ENCODE measurements at places on chromosomes 1 and 21.

- DNase-seq = no peak
Observed at GRCh38 chr1:164589961-164590507, 31.1 kb downstream of the PBX1 start.

DNA sequence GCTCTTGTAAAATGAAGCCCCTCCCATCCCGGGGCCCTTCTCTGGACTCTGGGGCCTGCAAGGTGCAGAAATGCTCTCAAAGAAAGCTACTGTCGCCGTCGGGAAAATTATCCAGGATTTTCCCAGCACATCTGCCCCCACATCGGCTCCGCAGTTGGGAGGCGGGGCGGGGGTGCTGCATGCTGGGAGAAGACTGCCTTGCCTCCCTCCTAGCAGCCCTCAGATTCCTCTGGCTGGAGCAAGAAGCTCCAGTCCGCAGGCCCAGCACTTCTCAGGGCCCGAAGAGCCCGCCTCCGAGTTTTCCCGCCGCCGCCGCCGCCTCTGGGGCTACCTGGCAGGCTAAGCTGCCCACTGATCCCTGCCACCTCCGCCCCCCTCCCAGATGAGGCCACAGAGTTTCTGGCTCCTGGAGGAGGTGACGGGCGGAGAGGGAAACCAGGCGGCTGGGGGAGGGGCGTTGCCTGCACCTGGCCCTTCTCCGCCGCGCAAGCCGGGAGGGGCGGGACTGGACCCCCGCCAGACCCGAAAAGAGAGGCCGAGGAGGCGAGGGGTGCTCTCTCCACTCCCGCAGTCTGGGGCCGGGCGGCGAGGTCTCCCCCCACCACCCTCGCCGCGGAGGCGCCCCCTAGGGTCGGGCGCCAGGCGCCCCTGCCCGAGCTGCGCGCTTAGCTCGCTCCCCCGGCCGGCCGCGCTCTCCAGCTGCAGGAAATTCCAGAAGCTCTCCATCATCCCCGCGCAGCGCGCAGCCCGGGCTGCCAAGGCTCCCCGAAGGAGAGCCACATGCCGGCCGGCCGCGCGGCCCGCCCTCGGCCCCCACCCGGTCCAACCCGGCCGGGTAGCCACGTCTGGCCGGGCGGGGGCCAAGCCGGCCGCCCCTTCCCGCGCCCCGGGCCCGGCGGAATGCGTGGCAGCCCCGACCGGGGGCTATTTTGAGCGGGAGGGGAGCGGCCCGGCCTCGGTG is 28.8 kb downstream of the AHDC1 start:
- no peak for DNase-seq

DNA sequence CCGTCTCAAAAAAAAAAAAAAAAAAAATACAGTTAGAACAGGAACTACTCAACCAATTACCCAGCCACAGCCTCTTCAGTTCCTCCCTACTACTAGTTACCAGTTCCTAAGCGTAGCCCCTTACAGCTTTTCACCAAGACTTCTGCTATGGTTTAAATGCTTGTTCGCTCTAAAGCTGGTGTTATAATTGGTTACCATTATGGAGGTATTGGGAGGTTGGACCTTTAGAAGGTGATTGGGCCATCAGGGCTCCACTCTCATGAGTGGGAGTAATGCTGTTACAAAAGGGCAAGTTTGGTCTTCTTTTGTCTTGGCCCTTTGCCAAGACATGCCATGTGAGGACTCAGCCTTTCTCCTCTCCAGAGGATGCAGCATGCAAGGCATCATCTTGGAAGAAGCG is 3.0 kb upstream of the SMPDL3B start:
- no peak for DNase-seq

DNA sequence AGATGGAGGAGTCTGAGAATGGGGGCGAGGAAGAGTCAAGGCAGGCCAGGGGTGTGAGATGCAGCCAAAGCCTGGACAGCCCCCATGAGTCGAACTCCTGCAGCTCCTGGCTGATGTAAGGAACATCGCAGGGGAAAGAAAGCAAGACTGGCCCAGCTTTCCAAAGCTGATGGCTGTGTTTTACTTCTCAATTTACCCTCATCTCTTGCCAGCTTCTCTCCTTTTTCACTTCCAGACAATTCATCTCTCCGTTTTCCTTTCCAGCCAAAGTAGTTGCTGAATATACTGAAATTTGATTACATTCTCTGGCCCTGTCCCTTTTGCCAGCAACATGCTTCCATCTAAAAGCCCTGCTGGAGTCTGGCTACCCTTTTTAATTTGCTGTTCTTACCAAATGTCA is 40.0 kb upstream of the UBE2U start:
- DNase-seq = no peak

DNA sequence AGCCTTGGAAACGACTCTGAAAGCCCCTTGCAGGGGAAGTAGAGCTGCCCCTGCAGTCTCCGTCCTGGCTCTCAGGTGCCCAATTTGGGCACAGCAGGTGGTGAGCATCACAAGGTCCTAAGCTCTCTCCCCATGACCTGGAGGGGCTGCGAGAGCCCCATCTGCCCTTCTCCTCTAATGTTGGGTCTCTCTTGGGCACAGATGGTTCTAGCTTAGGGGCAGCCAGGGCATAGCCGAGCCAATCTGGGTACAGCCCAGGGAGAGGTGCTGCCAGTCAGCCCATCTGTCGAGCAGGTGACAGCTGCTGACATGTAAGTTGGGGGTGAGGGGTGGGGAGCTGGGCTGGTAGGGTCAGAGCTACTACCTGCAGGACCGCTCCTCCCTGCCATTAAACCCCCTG is 50.7 kb downstream of the SYT2 start:
- no peak for DNase-seq

DNA sequence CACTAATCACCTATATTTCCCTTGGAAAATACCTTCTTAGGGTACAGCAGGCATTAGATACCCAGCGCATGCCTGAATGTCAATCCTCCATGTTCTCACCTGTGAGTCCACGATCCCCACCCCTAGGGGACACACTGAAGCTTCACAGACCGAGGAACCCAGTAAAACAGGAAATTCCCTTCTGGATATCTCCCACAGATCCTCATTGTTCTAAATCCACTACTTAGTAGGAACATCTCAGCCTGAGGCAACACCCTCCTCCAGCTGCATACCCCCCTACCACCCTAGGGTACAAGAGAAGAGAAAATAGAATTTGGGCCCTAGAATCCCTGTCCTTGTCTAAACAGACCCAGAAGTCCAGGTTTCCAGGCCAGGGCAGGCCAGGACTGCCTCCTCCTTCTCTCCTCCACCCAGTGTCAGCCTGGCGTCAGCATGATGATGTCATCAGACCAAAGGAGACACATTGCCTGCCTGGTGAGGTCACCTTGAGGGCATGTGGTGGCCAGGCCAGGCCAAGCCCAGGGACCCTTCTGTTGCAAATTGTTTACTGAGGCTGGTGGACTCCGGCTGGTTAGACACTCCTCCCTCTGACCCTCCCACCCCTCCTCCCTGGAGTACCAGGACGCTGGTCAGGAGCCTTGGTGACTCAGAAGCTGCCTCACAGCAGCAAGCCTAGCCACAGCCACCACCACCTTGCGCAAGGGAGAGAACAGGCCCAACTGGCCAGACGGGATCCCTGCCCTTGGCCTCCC is 6.2 kb downstream of the NECTIN4 start:
- DNase-seq = no peak

- DNase-seq = no peak
Observed at GRCh38 chr1:93979040-93979717, 69.9 kb upstream of the GCLM start.

GRCh38 chr1:53359934-53360276 is 32.0 kb upstream of the LRP8 start:
- DNase-seq = no peak

DNA sequence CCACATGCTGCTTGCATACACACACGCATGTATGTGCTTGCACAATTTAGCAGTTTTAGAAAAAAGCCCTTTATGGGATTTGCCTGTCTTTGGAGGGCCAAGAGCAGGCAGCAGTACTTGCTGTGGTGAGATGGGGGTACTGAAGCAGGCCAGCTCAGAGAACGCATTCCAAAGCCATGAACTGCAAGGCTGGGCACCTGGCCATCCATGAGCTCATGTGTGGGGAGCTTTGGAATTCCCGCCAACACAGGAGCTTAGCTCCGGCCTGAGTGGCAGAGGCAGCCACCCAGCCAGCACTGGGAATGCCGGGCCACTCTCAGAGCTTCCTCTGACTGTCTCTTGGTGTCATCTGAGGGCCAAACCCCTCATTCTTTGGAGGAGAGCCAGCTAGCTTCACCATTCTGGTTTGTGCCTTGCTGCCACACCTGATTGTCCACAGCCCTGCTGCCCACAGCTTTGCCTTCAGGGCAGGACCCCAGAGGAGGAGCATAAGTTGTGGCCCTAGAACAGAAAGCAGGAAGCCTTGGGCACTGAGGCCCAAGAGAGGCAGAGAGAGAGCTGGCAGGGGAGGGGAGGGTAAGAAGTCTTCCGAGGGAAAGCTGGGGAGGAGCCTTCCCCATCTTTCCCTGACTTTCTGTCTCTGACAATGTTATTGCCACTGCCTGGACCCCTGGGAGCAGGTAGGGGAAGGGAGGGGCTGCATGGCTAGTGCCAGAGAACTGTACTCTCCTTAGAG is 92.1 kb upstream of the POU3F1 start:
- no peak for DNase-seq

DNA sequence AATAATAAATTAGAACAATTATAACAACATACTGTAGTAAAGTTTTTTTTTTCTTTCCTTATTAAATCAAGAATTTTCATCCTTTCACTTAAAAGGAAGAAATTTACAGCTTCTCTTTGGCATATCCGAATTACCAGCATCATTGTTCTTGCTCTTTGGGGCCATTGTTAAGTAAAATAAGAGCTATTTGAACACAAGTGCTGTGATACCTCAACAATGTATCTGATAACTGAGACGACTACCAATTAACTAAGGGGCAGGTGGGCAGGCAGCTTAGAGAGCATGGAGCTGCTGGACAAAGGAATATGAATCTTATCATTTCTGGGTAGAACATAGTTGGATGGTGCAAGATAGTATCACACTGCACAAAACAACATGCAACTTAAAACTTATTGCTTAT is 719.9 kb upstream of the TMPRSS15 start:
- no peak for DNase-seq

GRCh38 chr1:180527101-180527669 is 24.8 kb upstream of the ACBD6 start:
- no peak for DNase-seq

DNA sequence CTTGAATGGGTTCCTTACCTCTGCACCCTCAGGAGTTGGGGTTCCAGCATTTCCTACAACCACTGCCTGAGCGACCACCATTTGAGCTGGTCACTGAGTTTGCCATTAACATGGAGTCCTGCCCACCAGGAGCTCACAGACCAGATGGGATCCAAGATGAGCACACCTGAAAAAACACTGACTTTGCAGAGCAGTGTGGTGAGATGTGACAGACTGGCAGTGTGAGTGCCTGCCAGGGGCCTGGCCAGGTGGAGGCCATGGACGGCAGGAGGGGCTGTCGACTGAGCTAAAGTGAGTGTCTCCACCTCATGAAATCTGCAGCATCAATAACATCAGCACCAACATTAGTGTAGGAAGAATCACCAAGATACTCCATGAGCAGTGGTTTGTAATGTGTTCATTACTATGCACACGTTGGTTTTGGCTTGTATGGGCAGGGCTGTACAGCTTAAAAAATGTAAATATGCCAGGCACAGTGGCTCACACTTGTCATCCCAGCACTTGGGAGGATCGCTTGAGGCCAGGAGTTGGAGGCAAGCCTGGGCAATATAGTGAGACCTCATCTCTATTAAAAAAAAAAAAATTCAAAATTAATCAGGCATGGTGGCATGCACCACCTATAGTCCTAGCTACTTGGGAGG is 12.2 kb upstream of the MIXL1 start:
- DNase-seq = no peak

DNA sequence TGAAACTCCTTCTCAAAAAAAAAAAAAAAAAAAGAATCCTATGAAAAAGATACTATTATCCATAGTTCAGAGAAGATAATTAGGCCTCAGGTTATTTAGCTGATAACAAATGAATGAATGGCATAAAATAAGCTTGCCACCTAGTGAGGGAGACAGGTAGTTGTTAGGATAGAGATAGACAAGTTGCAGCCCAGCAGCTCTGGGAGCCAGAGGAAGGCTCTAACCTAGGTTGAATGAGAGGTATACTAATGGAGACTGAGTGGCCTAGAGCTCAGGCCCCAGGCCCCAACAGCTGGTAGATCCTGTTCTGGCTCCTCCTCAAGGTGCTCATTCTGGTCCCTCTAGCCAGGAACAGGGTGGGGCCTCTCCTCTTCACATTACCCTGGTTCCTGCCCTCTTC is 20.6 kb upstream of the RSPO1 start:
- DNase-seq = no peak

GRCh38 chr1:79819140-79819539 is 812.6 kb upstream of the ADGRL4 start:
- DNase-seq = no peak

GRCh38 chr1:209815490-209815889 is 9.5 kb upstream of the IRF6 start:
- DNase-seq = no peak

DNA sequence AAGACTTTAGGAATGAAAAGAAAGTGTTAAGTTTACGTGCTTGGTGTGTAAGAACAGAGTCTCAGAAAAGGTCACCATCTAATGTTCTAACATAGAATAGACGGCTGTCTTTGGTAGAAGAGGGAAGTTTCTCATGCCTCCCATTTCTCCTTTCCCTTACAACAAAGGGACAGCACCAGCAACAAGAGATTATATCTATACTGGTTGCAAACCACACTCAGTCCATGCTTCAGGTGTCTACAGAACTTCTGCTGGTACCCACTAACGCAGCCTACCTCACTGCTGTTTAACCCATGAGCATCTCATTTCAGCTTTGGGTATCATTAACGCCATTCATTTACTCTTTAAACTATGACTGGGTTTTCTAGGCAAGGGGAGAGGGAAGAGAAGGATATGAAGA is 9.2 kb upstream of the ITPKB start:
- no peak for DNase-seq

- no peak for DNase-seq
Observed at GRCh38 chr1:201001962-201002361, 21.6 kb downstream of the KIF21B start.

DNA sequence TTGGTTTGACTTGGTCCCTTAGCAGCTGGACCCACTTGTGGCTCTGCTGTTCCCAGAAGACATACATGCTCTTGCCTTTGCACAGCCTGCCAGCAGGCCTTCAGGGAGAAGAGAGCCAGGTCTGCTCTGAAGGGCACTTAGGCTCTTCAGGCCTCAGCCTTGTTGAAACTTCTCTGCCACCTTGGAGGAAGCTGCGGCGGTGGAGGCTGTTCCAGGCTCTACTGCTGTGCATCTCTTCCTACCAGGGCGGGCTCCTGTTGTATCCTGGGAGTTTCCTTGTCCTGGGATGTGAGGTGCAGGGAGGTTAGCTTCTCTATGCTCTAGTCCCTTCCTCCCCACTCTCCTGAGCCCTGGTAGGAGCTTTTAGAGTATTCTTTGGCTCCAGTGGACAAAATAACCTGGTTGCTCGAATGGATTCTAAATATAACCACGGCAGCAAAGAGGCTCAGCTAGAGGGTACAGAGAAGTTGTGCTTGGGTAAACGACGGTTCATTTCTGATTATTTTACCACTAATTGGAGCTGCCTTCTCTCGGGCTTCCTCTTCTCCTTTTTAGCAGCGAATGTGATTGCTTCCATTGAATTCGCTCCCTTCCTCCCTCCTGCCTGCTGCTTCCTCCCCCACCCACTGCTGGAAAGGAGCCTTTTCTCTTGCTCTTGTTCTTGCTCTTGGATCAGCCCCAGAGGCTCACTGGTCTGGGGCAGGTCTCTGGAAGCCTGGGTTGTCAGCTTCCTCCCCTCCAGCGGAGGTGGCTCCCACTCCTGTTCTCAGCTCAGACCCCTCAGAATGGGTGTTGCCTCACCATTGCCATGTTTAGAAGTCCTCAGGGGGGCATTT is 126.6 kb upstream of the CACNA1E start:
- no peak for DNase-seq
